ENCODE measurements at places on chromosomes 16 and 17. TPM values are rescaled to one million over a fixed set of nuclear protein-coding genes. Genes with fewer than 3 reads are reported as not detected.

DNA sequence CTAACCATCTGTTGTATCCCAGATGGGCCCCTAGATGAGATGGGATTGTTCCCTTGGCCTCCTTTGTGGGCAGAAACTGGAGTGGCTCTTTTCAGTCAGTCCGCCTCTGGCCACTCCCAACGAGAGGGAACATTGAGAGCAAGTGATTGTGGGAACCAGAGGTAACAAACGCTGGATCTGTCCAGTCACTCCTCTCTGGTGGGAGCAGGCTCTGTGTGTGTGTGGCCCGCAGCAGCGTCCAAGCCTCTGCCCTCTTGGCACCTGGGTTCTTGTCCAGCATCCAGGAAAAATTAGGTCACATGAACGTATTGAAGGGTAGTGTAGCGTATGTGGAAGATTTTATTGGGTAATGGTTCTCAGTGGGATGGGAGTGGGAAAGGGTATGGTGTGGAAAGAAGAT, 101.9 kb upstream of the COX10 start:
- DNase-seq = no peak

GRCh38 chr16:22848451-22848850, 34.5 kb downstream of the HS3ST2 start:
- no peak for DNase-seq

GRCh38 chr17:74430385-74430705, 1.5 kb upstream of the GPRC5C start:
- DNase-seq = no peak

GRCh38 chr17:45061606-45062205, 589 bp downstream of the NMT1 start:
- no peak for DNase-seq

ASGR1 gene
- total RNA-seq = 0.50 TPM

RANBP10 gene
- total RNA-seq = 11.1 TPM

TMED6 gene
- 1.1 TPM for total RNA-seq

GRCh38 chr16:68668266-68668665, 23.2 kb downstream of the CDH3 start:
- DNase-seq = no peak

FAM20A gene
- total RNA-seq = 0.14 TPM

KRT12 gene
- not detected for total RNA-seq

DNA sequence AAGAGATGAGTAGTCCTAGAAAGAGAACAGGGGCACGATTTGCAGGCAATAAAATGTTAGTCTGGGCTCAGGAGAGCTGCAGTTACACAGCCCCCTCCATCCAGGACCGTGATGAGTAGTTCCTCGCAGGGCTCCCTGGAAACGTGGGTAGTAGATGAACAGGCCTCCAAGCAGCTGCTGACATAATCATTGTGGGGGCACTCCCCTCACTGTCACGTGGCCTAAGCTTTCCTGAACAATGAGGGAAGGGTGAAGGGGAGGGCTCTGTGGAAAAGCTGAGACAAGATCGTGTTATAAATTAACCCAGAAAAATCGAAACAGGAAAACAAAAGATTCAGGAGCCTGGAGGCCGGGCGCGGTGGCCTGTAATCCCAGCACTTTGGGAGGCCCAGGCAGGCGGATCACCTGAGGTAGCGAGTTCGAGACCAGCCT, 1.3 kb upstream of the PER1 start:
- no peak for DNase-seq

GRCh38 chr17:62713086-62713881, 85.8 kb downstream of the MRC2 start:
- DNase-seq = no peak

DNA sequence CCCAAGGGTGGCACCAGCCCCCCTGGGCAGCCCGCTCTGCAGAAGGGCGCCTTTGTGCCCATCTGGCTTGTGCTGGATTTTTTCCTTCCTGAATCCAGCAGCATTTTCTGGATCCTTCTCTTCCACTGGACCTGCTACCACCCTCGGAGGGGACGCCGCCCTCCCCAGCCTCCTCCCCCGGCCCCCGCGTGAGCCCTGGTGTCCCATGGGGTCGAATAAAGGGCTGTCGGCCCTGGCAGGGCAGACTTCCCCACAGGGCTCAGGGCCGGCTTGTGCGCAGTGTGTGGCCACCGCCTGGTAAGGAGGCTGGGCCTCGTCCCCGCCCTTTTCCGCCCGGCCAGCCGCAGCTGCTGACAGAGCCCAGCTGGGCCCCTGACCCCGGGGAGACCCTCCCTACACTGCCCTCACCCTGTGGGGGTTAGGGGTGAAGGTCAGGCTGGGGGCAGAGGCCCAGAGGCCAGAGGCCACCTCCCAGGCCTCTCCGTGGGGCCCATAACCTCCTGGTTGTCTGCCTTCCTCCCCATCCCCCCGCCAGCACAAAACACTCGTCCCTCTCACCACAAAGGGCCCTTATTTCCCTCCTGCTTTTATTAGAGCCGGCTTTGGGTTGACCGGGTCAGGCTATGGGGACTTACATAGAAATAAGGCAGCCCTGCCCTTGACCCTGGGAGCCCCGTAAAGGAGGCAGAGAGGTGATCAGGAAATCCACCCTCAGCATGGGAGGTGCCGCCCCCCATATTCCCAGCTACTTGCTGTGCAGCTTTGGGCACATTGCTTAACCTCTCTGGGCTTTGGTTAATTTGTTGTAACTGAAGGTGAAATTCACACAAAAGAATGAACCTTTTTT, 179.3 kb upstream of the CIBAR2 start:
- no peak for DNase-seq

DNA sequence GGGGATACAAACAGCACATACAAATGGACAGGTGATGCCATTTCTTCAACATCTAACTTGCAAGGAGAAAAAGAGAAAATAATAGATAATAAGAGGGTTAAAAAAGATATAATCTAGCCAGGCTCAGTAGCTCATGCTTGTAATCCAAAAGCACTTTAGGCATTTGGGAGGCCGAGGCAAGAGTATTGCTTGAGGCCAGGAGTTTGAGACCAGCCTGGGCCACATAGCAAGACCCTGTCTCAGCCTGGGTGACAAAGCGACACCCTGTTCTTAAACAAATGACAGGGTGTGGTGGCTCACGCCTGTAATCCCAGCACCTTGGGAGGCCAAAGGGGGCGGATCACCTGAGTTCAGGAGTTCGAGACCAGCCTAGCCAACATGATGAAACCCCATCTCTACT, 19.3 kb downstream of the C16orf87 start:
- DNase-seq = no peak

DNA sequence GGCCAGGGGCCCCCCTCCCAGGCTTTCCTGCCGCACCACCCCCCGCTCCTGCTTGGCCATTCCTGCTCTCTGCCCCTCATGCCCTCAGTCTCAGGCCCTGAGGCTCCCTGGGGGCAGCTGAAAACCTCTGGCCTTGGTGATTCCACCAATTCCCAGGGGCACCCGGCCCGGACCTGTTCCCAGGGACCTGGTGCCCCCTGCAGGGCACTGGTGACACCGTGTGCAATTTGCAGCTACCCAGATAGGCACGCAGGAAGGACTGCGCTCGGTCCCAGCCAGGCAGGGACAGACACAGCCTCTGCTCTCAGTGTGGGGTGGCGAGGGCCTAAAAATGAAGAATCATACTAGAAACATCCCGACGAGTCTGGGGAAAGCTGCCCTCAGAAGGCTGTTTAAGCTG, 13.4 kb downstream of the WFDC1 start:
- DNase-seq = no peak

DNA sequence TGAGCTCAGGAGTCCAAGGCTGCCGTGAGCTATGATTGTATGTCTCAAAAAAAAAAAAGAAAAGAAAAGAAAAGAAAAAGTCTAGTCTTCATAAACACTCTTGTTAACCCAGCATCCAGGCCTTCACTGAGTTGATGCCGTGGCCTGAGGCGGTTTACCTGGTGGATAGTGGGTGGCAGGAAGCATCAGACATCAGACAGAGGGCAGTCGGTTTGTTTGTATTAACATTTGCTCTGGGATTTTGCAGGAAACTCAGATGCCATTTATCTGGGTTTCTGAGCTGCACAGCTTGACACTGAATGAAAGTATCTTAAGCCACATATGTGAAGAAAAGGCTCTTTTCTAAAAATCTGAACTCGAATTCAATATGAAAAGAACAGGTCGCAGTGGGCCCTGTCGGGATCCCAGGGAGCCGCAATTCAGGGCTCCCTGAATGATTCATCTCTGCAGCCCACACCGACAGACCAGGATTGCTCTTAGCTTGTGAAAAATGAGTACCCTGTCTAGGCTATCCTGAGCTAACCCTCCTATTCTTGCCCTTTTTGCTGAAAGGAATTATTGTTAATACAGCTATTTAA, 1.1 kb upstream of the DBNDD1 start:
- DNase-seq = no peak

GRCh38 chr16:81708266-81709015, 70.7 kb upstream of the PLCG2 start:
- no peak for DNase-seq

DNA sequence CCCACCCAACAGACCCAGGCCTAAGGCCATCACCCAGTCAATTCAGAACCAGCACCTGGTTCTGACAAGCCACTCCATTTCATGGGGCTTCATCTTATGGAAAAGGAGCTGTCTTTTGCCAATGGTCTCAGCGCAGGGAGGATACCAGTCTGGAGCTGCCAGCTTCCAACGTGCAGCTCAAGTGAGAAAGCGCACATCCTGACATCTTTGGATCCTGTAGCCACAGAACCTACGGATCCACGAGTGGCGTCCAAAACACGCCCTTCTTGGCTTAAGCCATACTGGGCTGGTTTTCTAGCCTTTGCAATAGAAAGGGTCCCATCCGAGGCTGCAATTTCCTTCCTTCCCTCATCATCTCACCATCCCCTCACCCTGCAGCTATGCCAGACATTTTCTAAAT, 101.8 kb downstream of the GAS7 start:
- DNase-seq = no peak

FAM117A gene
- 46.4 TPM for total RNA-seq

DNA sequence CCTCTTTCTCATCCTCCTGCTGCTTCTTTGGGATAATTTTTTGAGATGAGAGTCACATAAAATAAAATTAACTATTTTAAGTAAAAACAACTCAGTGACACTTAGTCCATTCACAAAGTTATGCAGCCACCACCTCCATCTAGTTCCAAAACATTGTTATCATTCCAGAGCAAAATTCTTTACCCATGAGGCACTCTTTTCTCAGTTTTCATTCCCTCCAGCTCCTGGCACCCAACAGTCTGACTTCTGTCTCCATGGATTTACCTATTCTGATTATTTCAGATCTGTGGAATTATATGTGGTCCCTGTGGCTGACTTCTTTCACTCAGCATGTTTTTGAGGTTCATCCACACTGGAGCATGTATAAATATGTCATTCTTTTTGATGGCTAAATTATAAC, 239.9 kb upstream of the DYNLRB2 start:
- DNase-seq = no peak

TSPOAP1 gene
- 26.5 TPM for total RNA-seq

GRCh38 chr17:39737760-39738567, at the start of gene GRB7:
Gene GRB7, plus strand, starts transcription at chr17:39737938. Its CDS starts 4,364 bp downstream, at chr17:39742302.
- peak; percentile 90 for DNase-seq

DNA sequence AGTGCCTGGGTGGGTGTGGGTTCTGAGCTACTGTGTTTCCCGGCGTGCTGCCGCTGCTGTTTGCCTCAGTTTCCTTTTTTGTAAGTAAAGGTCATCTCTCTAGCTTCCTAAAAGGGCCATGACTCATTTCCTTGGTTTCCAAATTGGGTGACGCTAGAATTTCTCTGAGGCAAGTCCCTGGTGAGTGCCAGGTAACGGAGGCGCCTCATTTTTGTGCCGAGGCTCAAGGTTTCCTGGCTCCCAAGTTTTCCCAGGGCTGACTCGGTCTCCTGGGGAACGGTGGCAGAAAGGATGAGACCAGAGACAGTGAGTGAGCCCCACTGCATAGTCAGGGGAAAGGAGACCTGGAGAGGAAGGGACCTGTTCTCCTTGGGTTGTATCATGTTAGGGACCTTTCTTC, 20.3 kb downstream of the MSI2 start:
- no peak for DNase-seq

- no peak for DNase-seq
Observed at GRCh38 chr16:30470632-30470995, 1.9 kb upstream of the ITGAL start.

CACNA1H gene
- total RNA-seq = 111 TPM

- DNase-seq = no peak
Observed at GRCh38 chr16:20747030-20747816, 5.6 kb upstream of the THUMPD1 start.

PDK2 gene
- total RNA-seq = 79.5 TPM

DNA sequence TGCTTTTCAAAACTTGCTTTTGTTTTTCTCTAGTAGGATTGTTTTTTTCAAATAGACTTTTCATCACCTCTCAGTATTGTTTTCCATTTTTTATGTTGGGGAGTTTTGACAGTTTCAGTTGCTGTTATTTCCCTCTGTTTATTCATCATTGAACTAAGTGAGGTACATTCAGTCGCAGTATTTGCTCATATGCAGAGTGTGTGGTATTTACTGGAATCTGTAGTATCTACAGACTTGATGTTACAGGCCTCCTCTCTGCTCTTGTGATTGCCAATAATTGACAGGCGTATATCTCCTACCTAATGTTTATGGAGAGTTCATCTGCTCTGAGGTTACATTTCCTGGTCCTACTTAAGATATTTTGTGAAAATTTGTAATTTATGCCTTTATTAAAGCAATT, 49.6 kb downstream of the COX10 start:
- no peak for DNase-seq

GRCh38 chr17:35915153-35915964, 15.2 kb downstream of the RDM1 start:
- no peak for DNase-seq

DNA sequence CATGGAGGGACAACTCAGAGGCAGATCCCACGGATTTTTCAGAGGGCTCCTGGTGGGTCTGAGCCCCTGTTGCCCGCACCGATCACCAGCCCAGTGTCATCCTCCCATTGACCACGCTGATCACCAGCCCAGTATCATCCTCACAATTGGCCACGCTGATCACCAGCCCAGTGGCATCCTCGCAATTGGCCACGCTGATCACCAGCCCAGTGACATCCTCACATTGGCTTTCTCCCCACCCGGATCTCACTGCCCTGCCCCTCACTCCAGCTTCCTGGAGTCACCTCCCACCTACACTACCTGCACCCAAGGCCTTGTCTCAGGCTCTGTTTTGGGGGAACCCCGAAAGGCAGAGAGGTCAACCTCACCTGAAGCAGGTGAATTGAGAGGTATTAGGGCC, 358.2 kb upstream of the TNRC6C start:
- DNase-seq = no peak

DNA sequence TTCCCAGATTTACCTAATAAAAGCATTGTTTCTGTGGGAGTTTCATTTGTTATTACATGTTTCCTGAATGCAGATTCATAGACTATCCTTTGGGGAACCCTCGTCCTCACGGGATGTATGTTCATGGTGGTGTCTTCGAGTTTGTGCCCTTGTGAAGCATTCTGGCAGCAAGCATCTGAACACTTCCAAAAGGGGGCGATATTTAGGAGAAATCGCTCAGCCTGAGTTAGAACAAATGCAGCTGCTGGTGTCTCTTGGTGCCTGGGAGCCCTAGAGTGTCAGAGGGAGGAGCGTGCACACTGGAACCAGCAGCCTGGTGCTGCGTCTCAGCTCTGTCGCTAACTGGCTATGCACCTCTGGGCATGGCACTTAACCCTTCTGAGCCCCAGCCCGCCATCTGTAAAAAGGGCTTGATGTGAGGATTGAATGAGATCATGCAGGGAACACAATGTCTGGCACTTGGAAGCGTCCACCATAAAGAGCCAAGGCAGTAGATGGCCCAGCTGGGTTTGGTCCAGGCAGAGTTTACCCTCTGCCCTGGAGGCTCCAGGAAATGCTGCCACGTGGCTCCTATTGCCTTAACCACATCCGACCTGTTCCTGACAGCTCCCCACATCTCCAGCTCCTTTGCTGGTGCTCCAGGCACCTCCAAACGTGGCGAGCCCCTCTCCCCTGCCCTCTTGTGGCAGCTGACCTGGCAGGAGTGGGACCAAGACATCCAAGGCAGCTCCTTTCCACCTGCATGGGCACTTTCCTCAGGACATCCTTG, 25.0 kb upstream of the C16orf78 start:
- no peak for DNase-seq
